ENCODE measurements at places on chromosomes 7 and 10.

DNA sequence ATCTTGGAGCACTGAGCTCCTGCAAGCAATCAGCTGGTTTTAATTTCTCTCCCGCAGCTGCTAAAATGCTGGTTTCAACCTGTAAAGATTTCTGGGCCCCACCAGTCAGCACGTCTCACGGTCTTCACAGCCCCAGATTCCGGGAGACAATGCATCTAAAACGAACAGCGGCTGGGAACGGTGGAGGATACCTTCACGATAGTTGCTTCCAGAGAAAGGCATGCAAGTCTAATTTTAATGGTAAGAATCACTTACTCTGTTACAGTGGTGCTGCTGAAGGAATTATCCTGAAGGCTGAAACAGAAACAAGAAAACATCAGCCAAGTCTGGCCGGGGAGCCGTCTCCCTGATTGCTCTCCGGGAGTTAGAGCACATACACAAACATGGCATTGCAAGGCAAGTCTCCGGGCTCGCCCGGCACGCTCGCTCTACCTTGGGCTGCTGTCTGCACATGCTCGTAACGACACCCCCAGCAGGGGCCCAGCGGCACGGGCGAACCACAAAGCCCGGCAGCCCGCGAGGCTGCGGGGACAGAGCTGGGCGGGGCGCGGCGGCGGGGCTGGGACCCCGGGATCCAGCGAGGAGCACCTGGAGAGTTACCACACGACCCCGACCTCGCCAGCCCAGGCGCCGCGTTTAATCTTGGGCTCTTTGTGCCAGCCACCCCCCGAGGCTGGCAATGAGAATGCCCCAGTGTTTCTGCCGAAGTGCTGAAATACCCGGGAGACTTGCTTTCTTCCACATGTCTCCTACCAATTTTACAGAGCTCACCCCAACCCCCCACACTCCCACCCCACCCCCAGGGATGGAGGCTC lies at the start of gene FAM13C:
Gene FAM13C, minus strand, starts transcription at position 406 of the 815 bp plus-strand sequence. Its CDS starts 89 bp downstream, at position 317.
- peak; percentile 68 for DNase-seq

- DNase-seq = peak; percentile 7
These were observed 12.2 kb downstream of the TRPV6 start for GRCh38 chr7:142873281-142873784.

GRCh38 chr7:27205325-27206280 lies 5.7 kb upstream of the HOXA13 start:
- DNase-seq = no peak

DNA sequence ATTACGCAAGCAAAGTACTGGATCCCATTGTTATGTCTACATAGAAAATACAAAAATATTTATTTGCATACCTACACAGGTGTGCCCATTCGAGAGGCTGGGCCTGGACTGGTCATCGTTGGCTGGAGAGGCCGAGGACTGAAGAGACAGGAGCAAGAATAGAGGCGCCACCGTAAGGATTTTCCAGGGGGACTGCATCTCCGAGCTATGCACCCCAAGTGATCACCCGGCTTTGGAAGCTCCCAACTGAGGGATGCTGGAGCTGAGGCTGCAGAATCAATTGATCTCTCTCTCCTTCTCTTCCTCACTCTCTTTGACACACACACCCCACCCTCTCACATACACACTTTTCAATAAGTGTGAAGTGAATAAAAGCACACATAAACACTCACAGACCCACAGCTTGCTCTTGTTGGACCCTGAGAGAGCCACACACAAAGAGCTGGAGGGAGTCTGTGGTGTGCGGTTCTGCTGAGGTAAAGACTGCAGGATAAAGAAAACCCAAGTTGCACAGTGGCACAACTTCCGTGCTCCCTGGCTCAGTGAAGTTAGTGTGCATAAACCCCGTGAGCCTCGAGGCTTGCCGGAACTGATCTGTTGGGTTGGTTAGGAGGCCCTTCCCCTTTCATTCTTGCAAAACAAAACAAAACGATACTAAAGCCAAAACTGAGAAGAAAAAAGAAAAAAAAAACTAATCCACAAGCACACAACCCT lies at the start of gene AOAH:
Gene AOAH, minus strand, starts transcription at position 544 of the 714 bp plus-strand sequence. Its CDS starts 346 bp downstream, at position 198.
- DNase-seq = no peak

DNA sequence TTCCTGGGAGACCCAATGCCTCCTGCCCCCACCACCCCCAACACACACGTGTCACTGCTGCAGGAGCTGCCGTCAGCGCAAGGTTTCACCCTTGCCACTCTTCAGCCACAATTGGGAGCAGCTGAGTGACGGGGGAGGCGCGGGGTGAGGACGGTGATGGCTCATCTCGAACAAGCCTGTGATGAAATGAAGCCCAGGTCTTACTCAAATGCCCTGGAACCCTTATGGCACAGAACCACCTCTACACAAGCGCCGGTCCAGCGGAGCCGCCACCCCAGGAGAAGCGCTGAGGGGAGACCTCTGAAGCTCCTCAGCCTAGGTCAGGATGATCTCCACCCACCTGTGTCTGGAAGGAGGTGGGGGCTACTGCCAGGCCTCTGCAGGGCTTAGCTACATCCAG lies 25.7 kb downstream of the PDIA4 start:
- no peak for DNase-seq

All from NCI-H1105 (cell line).